ENCODE measurements at places on chromosomes 12 and 14.

DNA sequence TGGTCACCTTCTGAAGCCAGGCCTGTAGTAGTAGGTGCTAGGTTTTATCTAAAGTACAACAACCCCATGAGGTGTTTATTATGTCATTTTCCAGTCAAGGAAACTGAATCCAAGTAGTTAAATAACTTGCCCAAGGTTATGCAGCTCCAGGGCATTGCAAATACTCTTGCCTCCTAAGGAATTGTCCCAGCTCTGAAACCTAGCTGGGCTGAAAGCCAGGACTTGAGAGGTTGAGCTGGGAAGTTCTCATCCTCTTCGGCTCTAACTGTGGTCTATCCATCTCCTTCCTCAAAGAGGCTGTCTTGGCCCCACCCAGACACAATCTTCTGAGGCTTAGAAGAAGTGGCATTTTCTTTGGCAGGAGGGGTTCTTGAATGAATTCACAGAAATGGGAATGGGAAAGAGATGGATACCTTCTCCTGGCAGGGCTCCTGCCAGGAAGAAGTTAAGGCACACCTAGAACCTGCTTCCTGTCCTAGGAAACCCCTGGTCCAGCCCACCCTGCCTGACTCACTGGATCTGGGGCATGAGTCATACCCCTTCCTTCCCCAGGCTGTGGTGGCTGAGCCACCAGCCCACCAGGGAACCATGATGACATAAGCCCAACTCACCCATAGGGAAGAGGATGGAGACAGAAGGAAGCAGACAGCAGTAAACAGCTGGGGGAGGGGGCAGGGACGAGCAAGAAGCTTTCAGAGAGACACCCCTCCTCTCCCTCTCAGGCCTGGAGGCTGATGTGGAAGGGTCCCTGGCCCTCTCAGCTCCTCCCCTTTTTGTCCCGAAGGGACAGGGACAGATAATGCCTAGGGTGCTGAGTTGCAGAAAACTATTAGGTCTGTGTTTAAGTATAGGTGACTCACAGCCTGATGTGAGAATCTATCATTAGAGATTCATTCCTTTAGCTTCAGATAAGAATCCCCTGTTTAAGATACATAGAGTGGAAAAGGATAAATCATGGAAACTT lies 2.1 kb upstream of the PLEK2 start:
- DNase-seq = no peak

DNA sequence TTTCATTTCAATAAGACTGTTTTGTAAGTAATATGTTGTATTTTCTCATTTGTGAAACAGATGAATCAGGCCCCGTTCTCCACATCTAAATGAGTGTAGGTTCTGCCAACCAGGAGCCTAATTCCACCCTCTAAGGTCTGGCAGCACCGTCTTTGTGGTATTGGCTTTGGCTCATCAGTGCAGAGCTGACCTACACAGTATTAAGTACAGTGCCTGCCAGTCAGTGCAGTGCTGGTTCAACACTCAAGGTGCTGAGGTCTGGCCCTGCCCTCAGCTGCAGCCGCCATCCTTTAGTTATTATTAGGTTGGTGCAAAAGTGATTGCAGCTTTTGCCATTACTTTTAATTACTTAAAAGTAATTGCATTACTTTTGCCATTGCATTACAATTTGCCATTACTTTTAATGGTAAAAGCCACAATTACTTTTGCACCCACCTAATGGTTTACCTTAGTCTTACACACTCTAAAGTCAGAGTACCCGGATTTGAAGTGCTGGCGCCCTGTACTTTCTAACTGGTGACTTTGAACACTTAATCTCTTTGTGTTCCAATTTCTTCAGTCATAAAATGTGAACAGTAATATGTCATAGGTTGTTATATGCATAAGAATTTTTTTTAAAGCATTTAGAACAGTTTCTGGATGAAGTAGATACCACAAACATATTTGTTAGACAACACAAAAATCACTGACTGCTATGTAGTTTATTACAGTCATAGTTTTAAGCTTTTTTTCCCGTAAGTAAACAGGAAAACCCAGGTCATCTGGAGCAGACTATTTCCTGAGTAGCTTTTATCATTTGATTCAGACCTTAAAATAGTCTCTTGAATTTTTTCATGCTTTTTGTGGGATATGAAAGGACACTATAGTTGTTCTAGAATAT lies 99.5 kb downstream of the SYNE2 start:
- DNase-seq = no peak

- no peak for DNase-seq
Measured at GRCh38 chr12:114506651-114507050, 100.7 kb upstream of the TBX5 start.

DNA sequence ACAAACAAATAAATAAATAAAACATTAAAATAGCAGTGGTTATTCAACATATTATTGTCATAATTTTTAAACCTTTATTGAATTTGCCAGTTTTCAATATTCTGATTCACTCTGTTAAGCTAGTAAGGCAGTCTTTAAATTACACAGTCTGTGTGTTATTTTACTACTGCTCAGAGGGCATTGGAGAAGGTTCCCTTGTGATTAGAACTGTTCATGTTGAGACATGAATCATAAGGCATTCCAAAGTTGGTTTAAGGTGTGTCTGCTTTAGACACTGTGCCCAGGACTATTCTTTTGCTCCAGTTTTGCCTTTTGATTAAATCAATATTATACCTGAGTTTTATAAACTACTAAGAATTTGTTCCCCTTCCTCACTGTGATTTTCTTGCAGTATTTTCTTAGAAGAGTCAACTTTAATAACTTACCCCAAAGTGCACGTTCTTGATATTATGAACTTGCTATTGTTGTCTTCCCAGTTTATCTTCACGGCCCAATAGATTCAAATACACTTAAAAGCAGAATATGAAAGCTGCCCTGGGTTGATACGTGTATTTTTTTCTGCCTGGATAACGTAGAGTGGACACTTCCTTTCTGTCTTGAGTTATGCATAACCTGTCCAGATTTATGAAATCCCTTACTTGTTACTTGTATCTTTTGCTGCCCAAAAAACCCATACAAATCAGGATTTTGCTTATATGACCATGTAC lies 105.3 kb upstream of the BCAT1 start:
- no peak for DNase-seq

GRCh38 chr14:24513009-24513408 lies 4.9 kb upstream of the CMA1 start:
- DNase-seq = no peak

- DNase-seq = no peak
Measured at GRCh38 chr14:28468191-28469151, 298.1 kb upstream of the FOXG1 start.

- DNase-seq = no peak
Measured at GRCh38 chr14:91368776-91369416, 48.7 kb downstream of the CCDC88C start.

DNA sequence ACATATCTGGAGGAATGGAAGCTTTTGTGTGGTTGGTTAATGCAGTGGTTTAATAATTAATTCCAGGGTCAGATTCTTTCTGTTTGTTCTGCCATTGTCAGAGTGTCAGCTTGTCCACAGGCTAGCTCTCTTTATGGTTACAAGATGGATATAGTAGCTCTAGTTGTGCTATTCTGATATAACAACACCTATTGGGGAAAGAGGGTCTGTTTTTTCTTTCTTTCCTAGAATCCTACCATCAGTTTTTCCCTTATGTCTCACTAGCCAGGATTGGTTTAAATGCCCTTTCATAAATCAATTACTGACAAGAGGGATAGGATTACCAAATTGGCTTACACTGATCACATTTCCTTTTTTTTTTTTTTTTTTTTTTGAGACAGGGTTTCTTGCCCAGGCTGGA lies 27.8 kb downstream of the CNOT2 start:
- DNase-seq = no peak

DNA sequence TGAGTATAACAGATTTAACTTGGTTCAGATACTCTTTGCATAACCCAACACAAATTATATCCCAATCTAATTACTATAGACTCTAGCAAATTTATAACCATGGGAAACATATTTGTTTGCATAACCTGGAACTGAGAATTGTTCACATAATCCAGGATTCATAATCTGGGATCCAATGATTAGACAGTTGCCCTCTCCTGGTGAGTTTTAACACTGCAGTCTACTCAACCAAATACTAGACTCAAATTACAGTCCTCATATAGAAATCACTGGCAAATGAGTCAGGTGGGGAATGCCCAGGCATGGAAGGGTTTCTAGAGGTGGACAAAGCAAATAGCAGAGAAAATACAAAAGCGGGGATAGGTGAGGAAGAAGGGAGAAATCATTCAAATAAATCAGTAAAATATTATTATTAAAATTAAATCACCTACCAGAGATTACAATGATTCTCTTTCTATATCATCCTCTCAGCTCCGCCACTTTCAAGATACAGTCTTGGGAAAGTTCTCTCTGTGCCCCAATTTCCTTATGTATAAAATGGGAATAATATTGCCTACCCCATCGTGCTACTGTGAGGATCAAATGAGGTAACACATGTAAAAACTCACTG lies 9.4 kb downstream of the GCH1 start:
- DNase-seq = no peak
